NCI-H1092 treated with DMSO at 0.1 percent for 48 hours (cell line): ENCODE measurements at places on chromosomes 2 and 18.

GRCh38 chr2:239014458-239015217, 166.8 kb downstream of the TWIST2 start:
- no peak for DNase-seq

GRCh38 chr2:139367416-139367815, 587.2 kb upstream of the NXPH2 start:
- no peak for DNase-seq

DNA sequence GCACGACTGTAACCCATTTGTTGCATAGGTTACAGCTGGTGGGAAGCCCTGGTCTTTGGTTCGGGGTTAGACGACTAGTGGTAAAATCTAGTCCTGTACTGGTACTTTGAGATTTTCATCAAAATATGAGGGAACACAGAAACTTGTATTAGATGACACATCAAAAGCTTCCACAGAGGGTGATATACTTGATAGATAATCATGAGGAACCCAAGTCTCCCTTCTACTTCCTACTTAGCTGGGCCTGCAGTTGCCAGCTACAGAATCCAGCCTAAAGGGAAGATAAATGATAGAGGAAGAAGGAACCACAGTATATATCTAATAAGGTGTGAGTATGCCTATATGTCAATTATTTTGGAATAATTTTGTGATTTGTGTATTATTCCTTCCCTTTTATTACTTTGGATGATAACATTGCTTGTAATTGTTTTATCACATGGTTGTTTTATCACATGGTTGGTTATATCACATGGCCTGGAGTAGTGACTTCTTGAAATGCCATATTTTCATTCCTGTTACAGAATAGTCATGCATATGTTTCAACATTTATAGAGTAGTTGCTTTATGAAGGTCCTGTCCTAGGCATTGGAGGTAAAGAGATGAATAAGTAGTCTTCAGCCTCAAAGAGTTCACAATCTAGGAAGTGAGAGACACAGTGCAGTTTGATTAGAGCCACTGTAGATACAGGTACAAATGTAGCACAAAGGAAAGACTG, 2.9 kb downstream of the AGPS start:
- DNase-seq = no peak

DNA sequence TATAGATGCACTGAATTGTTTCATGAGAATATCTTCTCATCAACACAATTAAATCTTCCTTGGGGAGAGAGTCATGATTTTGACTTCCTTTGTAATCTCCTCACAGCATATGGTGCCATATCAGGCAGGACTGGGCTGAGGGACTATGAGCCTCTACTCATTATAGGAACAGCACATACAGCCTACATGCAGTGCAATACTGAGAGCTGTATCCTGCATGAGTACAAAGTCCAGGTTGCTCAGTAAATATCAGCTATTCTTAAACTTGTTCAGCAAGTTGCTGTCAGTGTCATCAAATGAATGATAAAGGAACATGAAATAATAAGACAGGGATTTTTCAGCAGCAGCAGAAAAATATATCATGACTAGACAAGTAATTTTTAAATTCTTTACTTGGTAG, 10.8 kb downstream of the DLGAP1 start:
- DNase-seq = no peak

- no peak for DNase-seq
Observed at GRCh38 chr18:40904295-40904694, 1050.7 kb upstream of the PIK3C3 start.

DNA sequence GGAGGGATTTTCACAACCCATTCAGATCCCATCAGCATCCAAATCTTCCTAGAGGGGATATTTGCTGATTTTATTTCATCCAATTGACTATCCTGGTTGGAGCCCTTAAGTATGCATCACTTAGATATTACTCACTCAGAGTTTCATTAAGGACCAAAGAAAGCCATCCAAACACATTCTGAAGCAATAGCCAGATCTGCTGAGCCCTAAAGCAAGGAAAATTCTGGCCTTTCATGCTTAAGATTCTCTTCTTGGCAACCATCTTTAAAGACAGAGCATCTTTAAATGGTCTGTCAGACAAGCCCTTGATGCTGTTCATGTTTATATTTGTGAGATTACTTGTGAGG, 40.9 kb upstream of the C1D start:
- DNase-seq = no peak

GRCh38 chr18:8660316-8660715, 45.0 kb upstream of the MTCL1 start:
- DNase-seq = no peak

- no peak for DNase-seq
Observed at GRCh38 chr2:204898928-204899640, 353.8 kb downstream of the PARD3B start.

DNA sequence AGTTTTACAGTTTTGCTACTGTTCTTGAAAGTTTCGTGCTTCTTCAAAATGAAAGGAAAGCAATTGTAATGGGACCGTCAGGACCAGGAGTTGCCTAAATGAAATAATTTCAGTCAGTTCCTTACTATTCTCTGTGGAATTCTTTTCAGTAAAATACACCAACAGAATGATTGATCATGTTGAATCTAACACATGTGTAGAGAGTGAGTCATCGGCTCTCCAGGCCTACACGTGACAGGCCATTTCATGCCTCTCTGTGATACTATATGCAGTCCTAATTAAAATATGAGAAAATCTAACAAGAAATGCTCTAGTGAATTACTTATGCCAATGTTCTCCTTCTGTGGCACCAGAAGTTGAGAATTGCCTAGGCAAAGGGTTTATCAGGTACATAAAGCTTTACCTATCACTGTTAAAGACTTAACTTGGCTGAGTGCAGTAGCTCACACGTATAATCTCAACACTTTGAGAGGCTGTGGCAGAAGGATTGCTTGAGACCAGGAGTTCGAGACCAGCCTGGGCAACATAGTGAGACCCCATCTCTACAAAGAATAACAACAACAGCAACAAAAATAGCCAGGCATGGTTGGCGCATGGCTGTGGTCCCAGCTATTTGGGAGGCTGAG, 199.4 kb downstream of the LRRTM1 start:
- no peak for DNase-seq

DNA sequence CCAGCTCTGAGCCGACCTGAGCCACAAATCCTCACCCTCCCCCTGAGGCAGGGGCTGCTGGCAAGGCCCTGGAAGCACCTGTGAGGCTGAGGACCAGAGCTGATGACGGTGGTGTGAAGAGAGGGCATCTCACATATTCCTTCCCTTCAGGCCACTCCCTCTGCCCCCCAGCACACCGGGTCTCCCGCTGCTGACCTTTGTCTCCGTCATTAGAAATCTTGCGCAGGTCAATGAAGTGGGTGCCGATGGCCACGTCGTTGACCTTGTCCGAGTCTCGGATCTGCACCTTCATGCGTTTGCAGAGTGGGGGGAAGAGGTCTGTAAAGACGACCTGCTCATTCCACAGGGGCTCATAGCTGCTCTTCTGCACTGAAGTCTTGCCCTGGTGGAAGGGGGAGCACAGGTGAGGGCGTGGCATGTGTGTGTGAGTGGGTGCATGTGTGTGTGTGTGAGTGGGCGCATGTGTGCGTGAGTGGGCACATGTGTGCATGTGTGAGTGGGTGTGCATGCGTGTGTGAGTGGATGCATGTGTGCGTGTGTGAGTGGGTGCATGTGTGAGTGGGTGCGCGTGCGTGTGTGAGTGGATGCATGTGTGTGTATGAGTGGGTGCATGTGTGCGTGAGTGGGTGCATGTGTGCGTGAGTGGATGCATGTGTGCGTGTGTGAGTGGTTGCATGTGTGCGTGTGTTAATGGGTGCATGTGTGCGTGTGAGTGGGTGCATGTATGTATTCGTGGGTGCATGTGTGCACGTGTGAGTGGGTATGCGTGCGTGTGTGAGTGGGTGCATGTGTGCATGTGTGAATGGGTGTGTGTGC, 4.5 kb upstream of the OTOF start:
- no peak for DNase-seq

- no peak for DNase-seq
Observed at GRCh38 chr2:218066926-218067515, 2.0 kb upstream of the RUFY4 start.

- no peak for DNase-seq
Observed at GRCh38 chr2:159922563-159922962, 124.6 kb upstream of the CD302 start.

GRCh38 chr2:98810588-98810928, 79.6 kb upstream of the MGAT4A start:
- DNase-seq = no peak

DNA sequence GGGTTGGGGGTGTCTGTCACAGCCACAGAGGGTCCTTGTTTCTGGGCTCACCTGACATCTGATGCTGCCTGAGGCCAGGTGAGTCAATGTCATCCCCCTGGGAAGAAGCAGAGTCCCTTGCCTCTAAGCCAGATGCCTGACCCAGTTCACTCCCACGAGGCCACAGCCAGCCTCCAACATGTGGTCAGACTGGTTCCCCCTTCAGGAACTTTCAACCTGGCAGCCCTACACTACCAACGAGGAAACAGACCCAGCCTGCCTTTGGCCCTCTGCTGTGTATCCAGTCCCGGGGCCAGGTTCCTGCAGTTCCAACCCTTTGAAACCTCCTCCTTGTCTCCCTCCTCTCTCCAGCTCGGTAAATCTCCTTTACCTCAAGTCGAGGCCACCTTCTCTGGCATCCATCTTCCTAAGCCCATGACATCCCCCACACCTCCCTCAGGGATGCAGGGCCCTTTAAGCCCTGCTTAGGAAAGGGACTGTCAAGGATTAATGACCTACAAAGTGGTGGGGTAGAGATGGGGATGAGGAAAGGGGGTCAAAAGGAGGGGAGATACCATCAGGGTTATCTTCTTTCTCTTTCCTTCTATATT, 49.2 kb upstream of the SMAD2 start:
- no peak for DNase-seq

DNA sequence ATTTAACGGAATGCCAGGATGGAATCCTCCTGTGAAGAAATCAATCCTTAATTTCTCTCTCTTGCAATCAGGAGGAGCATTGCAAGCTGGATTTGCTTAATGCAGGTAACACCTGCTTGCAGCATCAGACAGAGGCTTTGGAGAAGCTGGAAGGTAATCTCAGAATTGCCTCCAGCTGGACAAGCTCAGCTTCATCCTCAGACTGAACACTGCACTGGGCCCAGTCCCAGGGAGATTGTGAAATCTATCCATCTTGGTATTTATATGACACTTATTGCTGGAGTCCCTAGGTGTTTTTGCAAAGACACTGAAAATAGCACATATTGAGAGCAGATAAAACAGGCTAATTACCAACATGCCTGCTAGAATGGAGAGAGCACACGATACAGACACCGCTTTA, 179.4 kb upstream of the SESTD1 start:
- DNase-seq = no peak
